ENCODE measurements at places on chromosomes 5 and 9.

DNA sequence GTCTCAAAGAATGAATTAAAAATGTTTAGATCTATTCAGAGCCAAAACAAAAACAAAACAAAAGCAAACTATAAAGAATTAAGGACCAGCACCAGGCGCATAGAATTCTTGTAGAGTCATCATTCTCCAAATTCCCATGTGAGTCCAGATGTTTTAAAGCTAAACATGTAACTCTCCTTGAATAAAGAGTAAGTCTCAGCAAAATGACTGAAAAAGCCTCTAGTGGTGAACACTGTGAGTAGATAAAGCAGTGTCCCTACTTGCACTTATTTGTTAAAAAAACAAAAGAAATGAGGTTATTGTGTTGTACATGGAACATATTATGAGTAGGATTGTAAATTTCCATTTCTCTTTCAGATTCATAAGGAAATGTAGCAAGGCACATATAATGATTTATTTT is 44.0 kb downstream of the NNT start:
- no peak for DNase-seq

DNA sequence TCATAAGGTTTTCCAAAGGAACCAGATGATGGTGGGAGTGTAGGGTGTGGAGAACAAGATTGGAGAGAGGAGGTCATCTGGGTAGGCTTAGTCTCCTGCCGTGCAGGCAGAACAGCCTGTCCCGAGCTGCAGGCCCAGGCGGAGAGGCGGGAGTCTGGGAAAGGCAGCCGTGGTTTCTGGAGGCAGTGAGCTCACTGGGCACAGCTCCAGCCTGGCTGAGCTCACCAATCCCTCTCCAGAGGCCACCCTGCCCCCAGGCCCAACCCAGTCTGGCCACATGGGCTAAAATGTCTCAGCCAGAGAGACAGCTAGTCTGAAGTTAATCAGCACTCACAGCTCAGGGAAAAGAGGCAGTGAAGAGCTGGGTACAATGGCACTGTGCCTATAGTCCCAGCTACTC is 12.3 kb downstream of the P4HA2 start:
- peak; percentile 96 for DNase-seq

- DNase-seq, result no peak
These were observed 4.1 kb upstream of the TOR1A start for GRCh38 chr9:129828051-129828450.

DNA sequence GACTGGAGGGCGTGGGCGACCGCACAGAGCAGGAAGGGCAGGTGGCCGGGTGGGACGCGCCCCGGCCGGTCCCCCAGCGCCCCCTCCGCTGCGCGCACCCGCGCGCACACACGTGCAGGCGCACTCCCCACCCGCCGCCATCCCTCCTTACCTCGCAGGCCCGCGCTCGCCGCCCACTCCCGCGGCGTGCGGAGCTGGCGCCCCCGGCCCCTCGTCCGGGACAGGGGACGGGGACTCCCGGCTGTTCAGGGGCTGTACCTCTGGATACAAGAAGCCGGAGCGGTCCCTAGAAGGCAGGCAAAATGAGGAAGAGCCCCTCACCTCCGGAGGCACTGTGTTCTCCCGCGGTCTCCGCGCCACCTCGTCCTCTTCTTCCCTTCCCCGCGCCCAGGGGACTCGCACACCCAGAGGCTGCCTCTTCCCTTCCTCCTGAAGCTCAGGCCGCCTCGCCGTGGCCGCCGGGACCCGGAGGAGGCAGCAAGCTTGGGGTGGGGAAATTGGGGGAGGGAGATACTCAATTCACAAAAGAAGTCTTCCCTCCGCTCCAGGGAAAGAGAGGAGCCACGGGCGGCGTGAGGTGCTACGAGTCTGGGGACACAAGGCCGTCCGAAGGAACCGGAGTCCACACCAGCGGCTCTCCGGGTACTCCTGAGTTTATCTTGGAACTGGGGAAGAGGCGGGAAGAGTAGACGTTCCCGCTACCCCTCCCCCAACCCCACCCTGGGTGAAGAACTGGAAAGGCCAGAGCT is 1.4 kb upstream of the GABRB2 start:
- no peak for DNase-seq

GRCh38 chr9:89022001-89022759 is 30.9 kb downstream of the S1PR3 start:
- no peak for DNase-seq

DNA sequence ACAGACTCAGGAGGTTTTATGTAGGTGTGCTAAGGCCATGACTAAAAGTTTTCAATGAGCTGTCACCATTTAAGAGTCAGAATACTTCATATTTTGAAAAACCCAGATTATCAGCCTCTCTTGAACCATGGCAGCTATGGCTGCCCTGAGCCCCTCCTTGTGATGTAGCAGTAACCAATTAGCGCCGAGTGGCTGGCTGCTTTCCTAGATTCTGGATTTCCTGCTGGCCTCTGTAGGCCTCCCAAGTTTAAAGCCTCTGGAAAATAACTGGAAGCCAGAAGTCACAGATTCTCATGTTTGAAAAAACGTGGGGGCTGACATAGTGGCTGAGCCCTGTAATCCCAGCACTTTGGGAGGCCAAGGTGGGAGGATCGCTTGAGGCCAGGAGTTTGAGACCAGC is 25.5 kb downstream of the DAB2IP start:
- DNase-seq, result no peak

DNA sequence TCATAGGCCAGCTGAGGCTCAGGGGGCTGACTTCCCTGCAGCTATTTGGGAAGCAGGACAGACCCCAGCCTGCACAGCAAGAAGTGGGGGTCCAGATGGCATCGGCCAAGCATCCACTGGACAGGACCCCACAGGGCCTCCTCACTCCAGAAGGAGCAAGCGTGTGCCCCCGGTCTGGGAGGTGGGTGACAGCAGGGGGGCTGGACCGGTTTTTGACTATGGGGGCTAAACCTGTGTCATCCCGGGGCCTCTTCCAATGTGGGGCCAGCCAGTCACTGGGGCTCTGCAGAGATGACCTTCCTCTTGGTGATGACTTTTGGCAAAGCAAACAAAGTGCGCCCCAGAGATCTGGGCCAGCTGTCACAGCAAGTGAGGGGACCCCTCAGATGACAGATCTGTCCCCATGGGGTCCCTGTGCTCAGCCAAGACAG is 163.9 kb downstream of the OLFM1 start:
- no peak for DNase-seq

GRCh38 chr5:96058084-96058483 is 96.4 kb upstream of the ELL2 start:
- DNase-seq, result no peak

- DNase-seq, result no peak
These were observed 18.5 kb upstream of the ZNF622 start for GRCh38 chr5:16484081-16484480.

DNA sequence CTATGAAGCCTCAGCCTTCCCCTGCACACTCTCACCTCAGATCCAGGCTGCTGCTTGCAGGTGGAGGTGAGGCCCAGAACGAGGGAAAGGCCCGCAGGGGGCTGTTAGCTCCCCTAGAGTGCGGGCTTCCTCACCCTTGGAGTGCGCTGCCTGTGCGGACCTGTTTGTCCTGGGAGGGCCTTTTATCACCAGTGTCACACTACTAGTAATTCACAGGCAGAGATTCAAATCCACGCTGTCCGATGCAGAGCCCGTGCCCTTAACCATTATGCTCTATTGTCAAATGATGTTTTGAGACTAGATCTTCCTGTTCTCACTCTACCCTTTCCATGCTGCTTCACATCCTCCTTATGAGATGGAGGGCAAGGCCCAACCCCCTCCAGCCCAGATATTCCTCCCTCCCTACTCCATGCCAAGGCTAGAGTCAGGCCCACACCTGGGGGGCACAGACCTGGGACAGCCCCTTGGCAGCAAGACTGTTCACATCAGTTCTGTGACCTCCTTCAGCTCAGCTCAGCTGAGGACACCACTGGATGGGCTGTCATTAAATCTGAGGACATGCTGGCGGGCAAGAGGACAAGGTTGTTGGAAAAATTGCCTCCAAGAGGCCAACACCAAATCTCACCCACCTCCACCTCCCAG is 112.8 kb upstream of the SPOCK1 start:
- DNase-seq, result no peak

- DNase-seq, result no peak
These were observed 705 bp upstream of the SLC6A3 start for GRCh38 chr5:1445689-1446601.

DNA sequence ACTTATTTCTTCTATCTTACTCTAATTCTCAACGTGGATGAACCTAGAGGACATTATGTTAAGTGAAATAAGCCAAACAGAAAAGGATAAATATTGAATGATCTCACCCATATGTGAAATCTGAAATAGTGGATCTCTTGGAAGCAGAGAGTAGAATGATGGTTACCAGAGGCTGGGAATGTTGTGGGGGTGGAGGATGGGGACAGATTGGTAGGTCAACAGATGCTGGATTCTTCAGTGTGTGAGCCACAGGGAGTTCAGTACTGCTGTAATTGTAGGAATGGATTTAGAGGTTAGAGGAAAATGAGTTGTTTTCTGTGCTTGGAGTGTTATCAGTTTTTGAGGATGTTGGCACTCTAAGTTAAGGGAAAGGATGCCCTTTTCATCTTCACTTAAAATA is 190.6 kb downstream of the FBXL7 start:
- no peak for DNase-seq

- DNase-seq, result peak; percentile 58
These were observed 57.6 kb downstream of the RAPGEF1 start for GRCh38 chr9:131682261-131682660.

- no peak for DNase-seq
These were observed 204.3 kb downstream of the CNTLN start for GRCh38 chr9:17339156-17339555.

DNA sequence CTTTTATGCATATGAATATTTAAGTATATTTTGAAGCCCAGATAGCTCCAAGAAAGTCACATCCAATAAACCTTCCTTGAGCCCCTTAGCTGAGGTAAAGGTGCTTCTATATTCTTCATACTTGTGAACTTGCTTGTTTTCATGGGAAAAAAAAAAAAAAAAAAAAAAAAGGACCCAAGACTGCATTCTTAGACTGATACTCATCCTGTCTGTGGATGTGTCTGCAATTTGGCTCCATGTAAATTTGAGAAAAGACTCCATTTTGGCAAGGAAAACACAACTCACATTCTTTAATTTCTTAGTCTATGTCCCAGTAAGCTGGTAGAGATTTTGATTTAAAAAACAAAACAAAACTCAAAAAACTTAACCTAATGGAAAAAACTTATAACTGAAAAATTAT is 238.3 kb downstream of the FBXL17 start:
- no peak for DNase-seq

GRCh38 chr5:761854-762710 is 22.4 kb downstream of the ZDHHC11B start:
- peak; percentile 67 for DNase-seq

DNA sequence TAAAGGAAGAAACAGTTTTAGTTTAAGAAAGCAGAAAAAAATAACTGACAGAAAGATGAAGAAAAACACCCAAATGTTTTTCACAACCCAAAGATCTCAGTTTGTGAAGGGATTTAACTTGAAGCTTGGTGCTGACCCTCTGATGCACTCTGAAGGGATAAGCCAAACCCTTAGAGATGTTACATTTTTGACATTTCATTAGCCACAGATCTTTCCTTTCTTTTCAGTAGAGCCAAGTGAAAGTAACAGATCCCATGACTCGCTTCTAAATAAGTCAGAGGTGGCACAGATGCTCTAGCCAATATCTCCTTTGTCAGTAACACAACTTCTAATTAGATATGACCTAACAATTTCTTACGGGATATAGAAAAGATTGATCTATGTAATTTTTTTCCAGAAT is 394.5 kb upstream of the EDIL3 start:
- DNase-seq, result no peak

GRCh38 chr9:130054820-130055219 is 1.1 kb downstream of the GPR107 start:
- DNase-seq, result no peak

- no peak for DNase-seq
These were observed 113.0 kb downstream of the WNK2 start for GRCh38 chr9:93296889-93297480.

DNA sequence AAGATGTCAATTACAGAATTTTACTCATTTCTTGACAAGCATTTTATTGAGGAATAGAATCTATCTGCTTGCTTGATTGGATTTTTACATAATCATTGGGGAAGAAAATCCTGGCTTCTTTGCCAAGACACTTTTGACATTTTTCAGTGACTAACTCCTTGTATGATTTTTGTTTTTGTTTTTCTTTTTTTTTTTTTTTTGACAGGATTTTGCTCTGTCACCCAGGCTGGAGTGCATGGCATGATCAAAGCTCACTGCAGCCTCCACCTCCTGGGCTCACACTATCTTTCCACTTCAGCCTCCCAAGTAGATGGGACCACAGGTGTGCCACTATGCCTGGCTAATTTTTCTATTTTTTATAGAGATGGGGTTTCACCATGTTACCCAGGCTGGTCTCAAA is 672.3 kb upstream of the RGMB start:
- DNase-seq, result no peak

DNA sequence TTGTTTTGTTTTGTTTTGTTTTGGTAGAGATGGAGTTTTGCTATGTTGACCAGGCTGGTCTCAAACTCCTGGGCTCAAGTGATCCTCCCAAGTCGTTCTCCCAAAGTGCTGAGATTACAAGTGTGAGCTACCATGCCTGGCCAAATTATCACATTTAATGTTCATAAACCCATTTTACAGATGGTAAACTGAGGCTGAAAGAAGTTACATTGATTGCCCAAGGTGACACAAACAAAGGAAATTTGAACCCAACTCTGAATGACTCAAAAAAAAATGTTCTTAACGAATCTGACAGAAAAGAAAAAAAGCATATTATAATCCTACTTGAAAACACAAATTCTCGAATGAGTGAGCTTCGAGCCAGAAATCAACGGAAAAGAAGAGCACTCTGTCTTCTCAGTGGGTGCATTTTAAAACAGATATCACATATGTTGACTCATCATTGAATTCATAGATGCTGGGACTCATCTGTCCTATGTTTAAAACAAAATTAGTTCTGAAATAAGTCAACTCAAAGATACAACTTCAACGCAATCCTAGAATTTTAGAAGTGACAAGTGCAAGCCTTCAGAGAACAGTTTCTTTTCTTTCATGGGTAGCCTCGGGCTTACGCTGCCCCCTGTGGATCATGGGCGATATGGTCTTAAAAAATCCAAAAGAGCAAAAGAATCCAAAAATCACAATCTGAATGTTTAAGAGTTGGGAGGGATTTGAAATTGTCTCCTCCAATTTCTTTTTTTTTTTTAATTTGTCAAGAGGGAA is 28.4 kb downstream of the TIMD4 start:
- no peak for DNase-seq

GRCh38 chr9:100352201-100352726 is 478 bp downstream of the TEX10 start:
- no peak for DNase-seq

- no peak for DNase-seq
These were observed 888 bp downstream of the RPL26L1 start for GRCh38 chr5:172959824-172960799.

GRCh38 chr9:17083258-17083657 is 51.6 kb upstream of the CNTLN start:
- no peak for DNase-seq

- no peak for DNase-seq
These were observed 32.4 kb downstream of the MAST4 start for GRCh38 chr5:66628561-66628960.

GRCh38 chr5:135154961-135155360 is 120.9 kb upstream of the PITX1 start:
- no peak for DNase-seq
